ENCODE measurements at places on chromosomes 16 and 17.

DNA sequence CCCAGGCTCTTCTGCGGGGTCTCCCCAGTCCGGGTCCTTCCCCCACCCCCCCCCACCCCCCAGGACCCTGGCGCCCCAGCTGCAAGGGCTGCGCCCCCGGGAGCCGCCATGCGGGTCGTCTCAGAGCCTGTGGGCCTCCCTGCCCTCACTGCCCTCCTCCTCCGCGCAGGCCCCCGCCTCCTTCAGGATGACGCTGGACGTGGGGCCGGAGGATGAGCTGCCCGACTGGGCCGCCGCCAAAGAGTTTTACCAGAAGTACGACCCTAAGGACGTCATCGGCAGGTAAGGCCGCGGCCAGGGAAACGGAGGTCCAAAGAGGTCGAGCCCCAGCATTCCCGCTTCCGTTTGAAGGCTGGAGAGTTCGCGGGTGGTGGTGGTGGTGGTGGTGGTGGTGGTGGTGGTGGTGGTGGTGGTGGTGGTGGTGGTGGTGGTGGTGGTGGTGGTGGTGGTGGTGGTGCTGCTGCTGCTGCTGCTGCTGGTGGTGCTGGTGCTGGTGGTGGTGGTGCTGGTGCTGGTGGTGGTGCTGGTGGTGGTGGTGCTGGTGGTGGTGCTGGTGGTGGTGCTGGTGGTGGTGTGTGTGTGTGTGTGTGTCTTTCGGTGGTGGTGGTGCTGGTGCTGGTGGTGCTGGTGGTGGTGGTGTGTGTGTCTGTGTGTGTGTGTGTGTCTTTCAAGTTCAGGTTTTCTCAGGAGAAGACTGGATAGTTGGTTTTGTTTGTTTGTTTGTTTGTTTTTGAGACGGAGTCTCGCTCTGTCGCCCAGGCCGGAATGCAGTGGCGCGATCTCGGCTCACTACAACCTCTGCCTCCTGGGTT is 615 bp downstream of the PHKG2 start:
- no peak for DNase-seq

DNA sequence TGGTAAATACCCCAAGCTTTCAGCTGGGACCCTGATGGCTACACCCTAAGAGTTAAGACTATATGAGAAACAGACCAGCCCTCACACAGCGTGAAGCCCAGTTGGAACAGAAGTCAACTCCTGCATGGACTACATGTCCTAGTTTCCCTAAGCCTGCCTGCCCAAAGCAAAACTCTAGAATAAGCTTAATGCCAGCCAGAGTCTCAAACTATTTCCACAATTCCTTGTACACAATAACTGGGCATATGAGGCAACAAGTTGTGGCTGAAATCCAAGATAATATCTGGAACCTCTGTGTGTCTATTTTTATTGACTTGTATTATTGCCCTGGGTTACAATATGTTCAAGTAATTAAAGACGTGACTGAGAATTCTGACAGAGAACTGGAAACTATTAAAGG is 19.4 kb downstream of the MYH10 start:
- no peak for DNase-seq

- DNase-seq, result no peak
Observed at GRCh38 chr17:42883802-42884558, 16.6 kb upstream of the G6PC1 start.

GRCh38 chr16:84700446-84701300 is 873 bp downstream of the USP10 start:
- no peak for DNase-seq

DNA sequence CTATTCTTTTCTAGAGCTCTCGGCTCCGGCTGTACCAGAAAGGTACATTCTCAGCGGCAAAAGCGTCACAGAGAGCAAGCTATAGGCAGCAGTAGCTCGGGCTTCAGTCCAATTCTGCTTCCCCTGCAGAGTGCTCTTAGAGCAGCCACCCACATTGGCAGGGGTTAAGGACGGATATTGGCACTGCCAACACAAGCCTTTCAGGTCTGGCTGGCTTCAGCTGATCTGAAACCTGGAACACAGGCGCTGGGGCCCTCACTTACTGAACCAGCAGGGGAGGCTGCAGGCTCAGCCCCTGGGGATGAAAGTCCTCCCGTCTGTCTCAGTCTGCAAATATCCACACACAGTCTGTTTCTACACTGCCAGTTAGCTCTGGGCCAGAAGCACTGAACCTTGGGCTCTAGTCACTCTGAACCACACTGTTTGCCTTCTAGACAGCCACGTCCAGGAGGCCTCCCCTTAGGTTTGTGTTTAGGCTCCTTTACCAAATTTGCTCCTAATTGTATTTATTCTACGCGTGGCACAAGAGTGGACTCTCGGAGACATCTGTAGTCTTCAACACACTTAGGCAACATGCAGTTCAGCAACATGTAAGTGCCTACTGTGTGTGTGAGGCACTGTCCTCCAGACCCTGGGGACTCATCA is 40.1 kb downstream of the HIC1 start:
- no peak for DNase-seq

DNA sequence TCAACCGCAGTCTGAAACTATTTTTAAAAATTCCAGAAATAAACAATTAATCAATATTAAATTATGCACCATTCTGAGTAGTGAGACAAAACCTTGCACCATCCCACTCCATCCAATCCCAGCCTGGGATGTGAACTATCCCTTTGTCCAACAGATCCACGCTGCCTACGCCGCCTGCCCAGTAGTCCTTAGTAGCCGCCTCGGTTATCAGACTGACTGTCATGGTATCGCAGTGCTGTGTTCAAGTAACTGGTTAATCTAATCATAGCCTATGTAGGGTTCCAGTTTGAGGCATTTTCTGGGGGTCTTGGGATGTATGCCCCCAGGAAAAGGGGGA is 437.7 kb downstream of the HS3ST3B1 start:
- DNase-seq, result no peak

GRCh38 chr17:82325286-82326180 is 8.0 kb downstream of the SECTM1 start:
- DNase-seq, result no peak
